ENCODE measurements at places on chromosomes 1 and 21. TPM values are rescaled to one million over a fixed set of nuclear protein-coding genes. Genes with fewer than 3 reads are reported as not detected.

DNA sequence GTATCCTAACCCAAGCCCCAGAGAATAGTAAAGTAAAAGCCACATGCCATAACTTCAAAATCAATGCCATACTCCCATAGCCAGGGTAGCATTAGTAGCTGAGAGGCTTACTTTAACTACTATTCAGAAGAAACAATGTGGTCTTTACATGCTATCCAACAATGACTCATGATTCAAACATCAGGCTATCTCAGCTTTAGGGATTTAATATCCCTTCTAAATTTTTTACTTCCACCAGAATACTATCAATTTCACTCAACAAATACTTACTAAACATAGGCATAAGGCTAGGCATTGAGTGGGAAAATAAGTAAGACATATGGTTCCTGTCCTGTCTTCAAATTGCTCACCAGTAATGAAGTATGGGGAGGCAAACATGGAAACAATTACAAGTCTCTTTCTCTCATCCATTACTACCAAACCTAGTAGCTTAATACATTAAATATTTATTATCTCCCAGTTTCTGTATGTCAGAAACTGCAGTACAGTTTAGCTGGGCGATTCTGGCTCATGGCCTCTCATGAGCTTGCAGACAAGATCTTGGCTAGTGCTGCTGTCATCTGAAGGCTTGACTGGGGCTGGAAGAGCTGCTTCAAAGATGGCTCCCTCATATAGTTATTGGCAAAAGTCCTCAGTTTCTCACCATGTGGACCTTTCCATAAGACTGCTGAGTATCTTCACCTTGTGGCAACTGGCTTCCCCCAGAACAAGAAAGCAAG lies 30.7 kb downstream of the EVI5 start:
- no peak for DNase-seq
- H3K27ac ChIP-seq: no peak overlapping the region
- H3K36me3 ChIP-seq: no peaks in the 10 kb centered on the region
- no peaks in the 10 kb centered on the region for H3K4me1 ChIP-seq
- no peak overlapping the region for H3K4me3 ChIP-seq
- H3K27me3 ChIP-seq: peaks cover 23% of the 10 kb centered on the region

- H3K27ac ChIP-seq: no peak overlapping the region
- DNase-seq: no peak
- H3K4me3 ChIP-seq: no peak overlapping the region
- H3K4me1 ChIP-seq: no peaks in the 10 kb centered on the region
These were observed 105.0 kb downstream of the GPATCH2 start for GRCh38 chr1:217525773-217526490.

DNA sequence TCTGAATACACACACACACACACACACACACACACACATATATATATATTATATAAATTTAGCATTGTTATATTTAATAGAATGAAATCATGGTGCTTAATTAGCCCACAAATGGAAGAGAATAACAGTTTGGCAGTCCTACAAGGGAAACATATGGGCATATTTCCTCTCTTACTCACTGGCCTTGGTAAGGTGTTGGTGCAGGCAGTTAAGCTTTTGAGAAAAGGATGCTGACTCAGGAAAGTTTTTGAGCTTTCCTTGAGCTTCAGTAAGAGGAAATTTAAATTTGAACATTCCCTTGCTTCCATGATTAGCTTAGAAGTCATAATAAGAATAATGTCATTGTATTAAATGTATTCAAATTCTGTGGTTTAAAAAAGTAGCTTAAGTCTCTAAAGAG lies 37.0 kb upstream of the B3GALT5 start:
- DNase-seq: no peak
- no peaks in the 10 kb centered on the region for H3K27me3 ChIP-seq
- H3K4me3 ChIP-seq: no peak overlapping the region
- H3K36me3 ChIP-seq: no peaks in the 10 kb centered on the region
- H3K27ac ChIP-seq: no peak overlapping the region

CAMK1G gene
- 0.54 TPM for total RNA-seq

PSRC1 gene
- 4.5 TPM for total RNA-seq

GUCA2B gene
- total RNA-seq: not detected

Data from activated CD4-positive, alpha-beta T cell treated with anti-CD3 and anti-CD28 coated beads, Interleukin-2, amount 10 ng/mL, durations not matched to agents 24 days and 14 days (primary cell).